ENCODE measurements at places on chromosomes 13 and 19. TPM values are rescaled to one million over a fixed set of nuclear protein-coding genes. Genes with fewer than 3 reads are reported as not detected.

Gene SWSAP1
- 2.8 TPM for total RNA-seq

Gene LRRC25
- not detected for total RNA-seq

Gene AKAP11
- 34.9 TPM for total RNA-seq

Gene IGFL2
- 0.46 TPM for total RNA-seq

Gene ZNF772
- total RNA-seq = 2.3 TPM

Gene KL
- 0.14 TPM for total RNA-seq

Gene CIC
- 69.3 TPM for total RNA-seq

Gene PLPPR3
- total RNA-seq = not detected

Gene STAP2
- total RNA-seq = 15.4 TPM

Gene TEX101
- total RNA-seq = not detected

Gene ZGLP1
- 3.2 TPM for total RNA-seq

Gene MIR17HG
- 32.8 TPM for total RNA-seq

Gene MEDAG
- not detected for total RNA-seq

Gene CYP4F3
- 0.14 TPM for total RNA-seq

Gene RLN3
- total RNA-seq = not detected

Gene PDX1
- not detected for total RNA-seq

Gene NUDT19
- 25.0 TPM for total RNA-seq

Gene MYH14
- not detected for total RNA-seq

Gene NCR1
- not detected for total RNA-seq

Gene SPACA4
- total RNA-seq = not detected

Measured in activated T-helper 2 cell treated with anti-CD3 and anti-CD28 coated beads, Interferon-gamma antibody, Interleukin-2, Interleukin-4, amounts not matched to agents 10 μg/mL and 5 μg/mL and 100 μg/mL, durations not matched to agents 14 hours and 24 hours and 36 hours (primary cell).